ENCODE measurements at places on chromosomes 2 and 18.

- no peak for DNase-seq
Measured at GRCh38 chr2:44778671-44779476, 162.6 kb upstream of the SIX3 start.

- DNase-seq = peak; percentile 75
Measured at GRCh38 chr18:48472610-48473009, 63.4 kb upstream of the ZBTB7C start.

- no peak for DNase-seq
Measured at GRCh38 chr2:143121079-143121478, 8.1 kb upstream of the ARHGAP15 start.

- DNase-seq = no peak
Measured at GRCh38 chr2:232321156-232321816, 57.3 kb upstream of the ALPP start.

GRCh38 chr2:72781480-72781879 lies 44.4 kb downstream of the EXOC6B start:
- DNase-seq = no peak

DNA sequence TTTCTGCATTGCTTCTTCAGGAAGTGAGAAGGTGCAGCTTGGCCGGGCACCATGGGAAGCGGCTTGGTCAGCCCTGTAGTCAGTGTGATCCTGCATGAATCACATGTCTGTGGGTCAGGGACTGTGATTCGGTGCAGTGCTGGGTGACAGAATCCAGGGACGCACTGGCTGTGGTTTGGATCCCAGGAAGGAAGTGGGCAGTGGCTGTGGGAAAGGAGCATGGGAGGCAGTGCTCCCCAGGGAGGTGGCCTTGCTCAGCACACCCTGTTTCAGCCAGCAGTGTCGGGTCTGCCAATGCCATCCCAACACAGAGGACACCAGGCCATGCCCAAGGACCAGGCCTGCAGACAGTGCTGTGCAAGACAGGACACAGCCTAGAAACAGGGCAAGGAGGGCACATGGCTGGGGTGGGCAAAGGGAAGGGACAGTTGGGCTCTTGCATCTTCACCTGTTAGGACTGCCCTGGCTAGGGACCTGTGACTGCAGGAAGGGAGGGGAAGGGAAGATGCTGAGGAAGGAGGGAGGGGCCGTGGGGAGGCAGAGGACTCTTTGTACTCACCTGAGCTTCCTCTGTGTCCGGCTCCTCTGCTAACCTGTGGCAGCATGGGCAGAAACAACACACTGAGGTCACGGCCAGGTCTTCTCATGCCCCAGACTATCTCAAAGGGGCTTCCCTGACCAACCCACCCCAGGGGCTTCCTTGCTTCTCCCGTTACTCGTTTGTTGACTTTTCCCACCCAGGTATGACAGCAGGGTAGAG lies 37.2 kb upstream of the DNMT3A start:
- DNase-seq = peak; percentile 29

- no peak for DNase-seq
Measured at GRCh38 chr2:74186038-74186437, 7.4 kb upstream of the MOB1A start.

DNA sequence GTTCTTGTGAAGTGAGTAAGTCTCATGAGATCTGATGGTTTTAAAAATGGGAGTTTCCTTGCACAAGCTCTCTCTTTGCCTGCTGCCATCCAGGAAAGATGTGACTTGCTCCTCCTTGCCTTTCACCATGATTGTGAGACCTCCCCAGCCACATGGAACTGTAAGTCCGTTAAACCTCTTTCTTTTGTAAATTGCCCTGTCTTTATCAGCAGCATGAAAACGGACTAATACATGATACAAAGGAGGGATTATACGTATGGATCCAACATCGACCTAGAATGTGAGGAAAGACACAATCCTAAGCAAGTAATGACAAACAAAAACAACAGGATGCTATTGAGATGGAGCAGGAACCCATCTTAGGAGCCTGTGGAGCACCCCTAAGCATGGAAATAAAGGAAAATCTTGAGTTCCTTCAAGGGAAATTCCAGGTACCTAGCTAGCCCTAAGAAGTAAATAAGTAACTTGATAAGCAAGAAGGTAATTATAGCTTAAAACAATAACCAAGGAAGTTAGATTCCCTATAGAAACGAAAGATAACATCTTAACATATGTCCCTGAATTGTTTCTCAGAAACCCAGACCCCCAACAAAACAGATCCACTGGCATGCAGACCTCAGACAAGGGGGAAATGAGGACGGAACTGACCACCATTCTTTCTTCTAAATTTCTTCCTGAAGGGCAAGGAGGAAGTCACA lies 1.5 kb upstream of the TNFRSF11A start:
- no peak for DNase-seq

DNA sequence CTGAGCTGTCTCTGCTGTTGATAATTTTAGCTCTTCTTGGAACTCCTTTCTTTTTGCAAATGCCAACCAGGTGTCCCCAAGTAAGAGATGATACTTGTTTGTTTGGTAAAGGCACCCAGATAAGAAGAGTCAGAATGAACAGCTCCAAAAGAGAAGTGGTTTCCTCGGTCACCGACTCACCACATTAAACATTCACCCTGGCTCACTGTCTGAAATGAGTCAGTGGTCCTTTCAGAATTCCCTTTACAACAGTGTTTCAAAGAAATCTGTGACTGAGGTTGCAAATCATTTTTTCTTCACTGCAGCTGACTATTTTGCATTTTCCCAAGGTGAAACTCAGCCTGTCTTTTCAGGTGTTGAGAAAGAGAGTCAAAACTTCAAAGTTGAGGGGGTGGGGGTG lies 16.2 kb upstream of the CXCR4 start:
- no peak for DNase-seq

DNA sequence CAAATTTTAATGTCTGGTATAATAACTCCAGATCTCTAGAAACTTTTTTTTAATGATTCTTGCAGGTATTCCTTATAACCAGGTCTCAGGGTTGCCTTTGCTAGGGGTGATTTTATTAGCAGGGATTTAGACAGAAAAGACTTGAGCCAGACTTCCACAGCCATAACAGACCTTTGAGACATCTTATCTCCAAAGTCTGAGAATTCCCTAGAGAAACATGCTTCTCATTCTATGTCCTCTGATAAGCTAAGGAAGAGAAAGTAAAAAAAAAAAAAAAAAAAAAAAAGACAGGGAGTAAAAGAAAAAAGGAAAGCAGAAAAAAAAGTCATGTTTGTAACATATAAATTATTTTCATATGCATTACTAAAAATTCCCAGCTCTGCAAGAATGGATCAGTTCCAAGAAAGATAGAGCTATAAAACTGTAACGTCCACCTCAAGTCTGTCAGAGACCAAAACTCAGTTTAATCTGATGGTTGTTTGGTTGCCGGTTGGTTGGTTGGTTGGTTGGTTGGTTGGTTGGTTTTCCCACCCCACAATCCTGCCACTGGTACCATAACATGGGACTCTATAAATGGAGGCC lies 153.8 kb downstream of the COL6A3 start:
- no peak for DNase-seq

- DNase-seq = peak; percentile 40
Measured at GRCh38 chr2:239288951-239289511, 111.8 kb downstream of the HDAC4 start.

DNA sequence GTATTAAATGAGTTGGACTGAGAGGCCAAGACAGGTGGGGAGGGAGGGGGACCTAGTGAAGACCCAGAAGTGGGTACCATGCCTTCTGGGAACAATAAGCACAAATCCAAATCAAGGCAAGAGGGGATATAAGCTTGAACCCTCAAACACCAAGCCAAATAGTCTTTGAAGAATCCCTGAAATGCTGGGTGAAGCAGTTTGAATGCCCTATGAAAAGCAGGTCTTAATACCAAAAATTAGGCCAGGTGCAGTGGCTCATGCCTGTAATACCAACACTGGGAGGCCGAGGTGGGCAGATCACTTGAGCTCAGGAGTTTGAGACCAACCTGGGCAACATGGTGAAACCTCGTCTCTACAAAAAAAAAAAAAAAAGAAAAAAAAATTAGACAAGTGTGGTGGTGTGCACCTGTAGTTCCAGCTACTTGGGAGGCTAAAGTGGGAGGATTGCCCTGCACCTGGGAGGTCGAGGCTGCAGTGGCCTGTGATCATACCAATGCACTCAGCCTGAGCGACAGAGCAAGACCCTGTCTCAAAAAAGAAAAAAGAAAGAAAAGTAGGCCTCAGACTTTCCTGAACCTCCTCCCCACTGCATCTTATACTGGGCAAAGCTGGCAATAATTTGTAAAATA lies 3.5 kb downstream of the PCBP1 start:
- no peak for DNase-seq

- DNase-seq = no peak
Measured at GRCh38 chr18:77733292-77733903, 483.8 kb downstream of the GALR1 start.

DNA sequence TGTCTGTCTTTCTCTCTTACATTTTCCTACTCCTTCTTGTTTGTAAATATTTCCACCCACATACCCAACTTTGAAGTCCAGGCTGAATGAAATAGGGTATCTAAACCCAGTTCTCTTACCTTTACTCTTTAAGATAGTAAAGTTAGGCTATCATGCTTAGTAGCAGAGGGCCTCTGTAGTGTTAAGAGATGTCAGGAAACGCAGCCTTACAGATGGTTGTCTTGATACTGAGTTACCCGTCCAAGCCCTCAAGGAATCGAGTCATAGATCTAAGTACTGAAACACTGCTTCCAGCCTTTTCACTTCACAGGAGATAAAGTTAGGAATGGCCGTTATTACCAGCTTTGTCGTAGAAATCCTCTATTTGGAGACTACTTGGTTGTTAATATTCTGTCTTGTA lies 24.3 kb downstream of the MRPS9 start:
- no peak for DNase-seq

DNA sequence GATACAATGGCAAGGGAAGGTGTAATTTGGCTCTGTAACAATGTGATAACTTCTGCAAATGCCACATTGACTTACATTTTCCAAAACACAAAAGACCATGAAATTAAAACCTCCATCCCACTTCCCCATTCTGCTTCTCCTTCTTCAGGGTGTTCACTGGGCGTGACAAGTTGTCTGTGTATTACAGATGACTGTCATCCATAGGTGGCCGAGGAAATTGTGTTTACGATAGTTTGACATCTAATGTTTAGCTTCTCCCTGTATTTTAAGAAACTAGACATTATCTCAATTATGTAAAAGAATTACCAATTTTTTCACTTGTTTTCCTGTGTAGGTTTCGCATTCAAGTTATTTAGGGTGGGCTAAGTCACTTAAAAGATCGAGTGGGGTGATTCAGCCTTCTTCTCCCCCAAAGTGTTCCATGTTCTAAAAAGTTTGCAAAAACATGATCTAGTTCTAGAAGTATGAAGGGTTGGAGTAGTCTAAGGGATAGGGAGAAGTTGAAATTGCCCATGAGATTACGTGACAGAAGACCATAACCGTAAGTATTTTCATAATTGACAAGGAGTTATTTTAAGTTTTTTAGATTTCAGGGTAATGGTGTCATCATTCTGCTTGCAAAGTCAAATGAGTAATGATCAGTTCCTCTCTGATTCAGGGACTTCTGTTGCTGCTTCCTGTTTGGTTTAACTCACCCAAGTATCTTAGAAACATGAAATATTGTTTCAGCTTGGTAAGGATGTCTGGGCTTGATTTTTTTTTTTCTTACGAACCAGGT lies 25.2 kb upstream of the CYTIP start:
- DNase-seq = peak; percentile 79

- no peak for DNase-seq
Measured at GRCh38 chr2:10224734-10225133, 78.0 kb upstream of the HPCAL1 start.

DNA sequence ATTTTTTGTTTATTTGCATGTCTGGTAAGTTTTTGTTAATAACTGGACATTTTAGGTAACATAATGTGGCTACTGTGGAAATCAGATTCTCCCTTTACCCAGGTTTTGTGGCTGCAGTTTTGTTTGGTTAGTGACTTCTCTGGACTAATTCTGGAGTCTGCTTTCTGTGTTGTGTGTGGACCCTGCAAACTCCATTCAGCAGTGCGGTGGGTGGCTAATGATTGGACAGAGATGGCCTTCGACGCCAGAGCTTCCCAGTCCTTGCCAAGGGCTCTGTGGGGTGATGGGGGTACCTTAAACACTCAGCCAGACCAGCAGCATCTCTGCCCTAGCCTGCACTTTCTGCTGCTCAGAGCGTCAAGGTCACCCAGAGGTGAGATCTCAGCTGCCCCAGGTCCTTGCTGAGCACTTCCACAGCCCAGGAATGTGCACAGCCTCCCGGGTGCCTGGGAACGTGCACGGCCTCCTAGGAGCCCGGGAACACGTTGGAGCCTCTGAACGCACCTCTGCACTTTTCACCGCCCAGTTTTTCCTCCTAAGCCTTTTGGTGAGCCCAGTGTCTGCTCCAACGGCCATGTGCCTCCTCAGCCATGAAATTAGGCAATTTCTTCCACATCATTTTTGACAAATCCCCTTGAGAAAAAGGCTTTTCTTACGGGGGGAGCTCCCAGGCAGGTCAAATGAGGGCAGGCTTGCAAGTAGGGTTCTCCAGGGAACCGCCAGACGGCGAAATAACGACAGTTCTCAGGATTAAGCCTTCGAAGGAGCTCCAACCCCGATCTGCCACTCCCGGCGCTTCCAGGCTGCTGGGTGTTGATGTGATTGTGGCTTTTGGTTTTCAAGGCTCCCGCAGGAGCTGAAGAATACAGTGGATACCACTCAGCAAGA lies 35.2 kb upstream of the KLF11 start:
- DNase-seq = peak; percentile 23

GRCh38 chr2:68774569-68775271 lies 40.1 kb downstream of the ARHGAP25 start:
- no peak for DNase-seq

DNA sequence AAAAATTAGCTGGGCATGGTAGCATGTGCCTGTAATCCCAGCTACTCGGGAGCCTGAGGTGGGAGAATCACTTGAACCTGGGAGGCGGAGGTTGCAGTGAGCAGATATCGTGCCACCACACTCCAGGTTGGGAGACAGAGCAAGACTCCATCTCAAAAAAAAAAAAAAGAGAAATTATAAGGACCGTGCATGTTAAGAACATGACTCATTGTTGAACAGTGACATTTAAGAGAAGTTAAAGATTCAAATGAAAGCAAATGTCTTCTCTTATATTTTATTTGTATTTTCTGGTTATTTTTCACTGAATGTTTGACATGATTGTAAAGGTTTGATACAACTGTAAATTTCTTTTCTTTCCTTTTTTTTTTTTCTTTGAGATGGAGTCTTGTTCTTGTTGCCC lies 69.6 kb downstream of the APLF start:
- peak; percentile 10 for DNase-seq

DNA sequence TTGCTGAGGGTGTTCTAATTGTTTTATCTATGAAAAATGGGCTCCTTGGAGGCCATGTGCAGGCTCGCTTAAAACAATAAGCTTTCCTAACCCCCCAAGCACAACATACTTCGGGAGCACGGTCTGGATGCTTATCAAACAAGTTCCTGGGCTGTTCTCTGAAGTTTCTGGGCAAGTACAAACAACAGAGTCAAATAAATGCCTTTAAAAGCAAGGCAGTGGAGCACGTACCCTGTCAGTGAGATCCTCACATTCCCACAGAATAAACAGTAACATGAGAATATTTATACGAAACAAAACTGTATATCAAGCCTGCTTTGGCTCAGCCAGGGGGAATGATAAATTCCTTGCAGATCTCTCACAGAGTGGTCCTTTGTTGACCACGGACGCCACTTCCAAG lies 44.8 kb downstream of the FTCDNL1 start:
- no peak for DNase-seq

- DNase-seq = no peak
Measured at GRCh38 chr2:113000436-113000835, 4.8 kb upstream of the IL36A start.

Measured in GM23248 (cell line).